ENCODE measurements at places on chromosomes 6 and 20.

- no peak for DNase-seq
Measured at GRCh38 chr6:111716325-111716724, 110.6 kb upstream of the TRAF3IP2 start.

- no peak for DNase-seq
Measured at GRCh38 chr6:31907158-31907813, 5.4 kb upstream of the ZBTB12 start.

DNA sequence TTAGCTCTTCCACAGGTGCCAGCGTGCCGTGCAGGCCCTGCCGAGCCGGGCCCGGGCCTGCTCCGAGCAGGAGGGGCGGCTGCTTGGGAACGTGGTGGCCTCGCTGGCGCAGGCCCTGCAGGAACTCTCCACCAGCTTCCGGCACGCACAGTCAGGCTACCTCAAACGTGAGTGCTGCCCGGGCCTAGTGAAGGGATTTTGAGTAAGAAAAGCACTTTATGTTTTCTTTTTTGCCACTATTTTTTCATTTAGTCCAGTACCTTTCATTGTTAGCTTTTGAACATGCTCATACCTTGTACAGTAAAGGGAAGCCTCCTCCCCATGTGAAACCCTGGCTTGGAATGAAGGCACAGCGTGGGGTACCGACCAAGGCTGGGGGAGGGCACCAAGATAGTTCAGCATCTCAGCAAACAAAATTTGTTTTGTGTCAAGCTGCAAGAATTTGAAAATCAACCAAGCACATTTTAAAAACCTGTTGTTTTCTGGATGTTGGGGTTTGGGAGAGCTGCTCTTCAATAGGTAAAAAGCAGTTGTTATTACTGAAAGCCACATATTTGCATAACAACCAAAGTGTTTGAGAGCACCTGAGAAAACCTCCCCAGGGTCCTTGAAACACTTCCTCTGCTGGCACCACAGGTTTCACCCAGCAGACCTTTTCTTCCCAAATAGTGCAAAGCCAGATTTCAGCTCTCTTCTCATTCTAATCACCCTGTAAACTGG, 18.4 kb downstream of the STX16 start:
- no peak for DNase-seq

- no peak for DNase-seq
Measured at GRCh38 chr6:16781348-16782169, 20.3 kb upstream of the ATXN1 start.

- no peak for DNase-seq
Measured at GRCh38 chr6:37897818-37898515, 78.4 kb downstream of the ZFAND3 start.

GRCh38 chr20:15835811-15836210, 737.4 kb downstream of the KIF16B start:
- DNase-seq = no peak

DNA sequence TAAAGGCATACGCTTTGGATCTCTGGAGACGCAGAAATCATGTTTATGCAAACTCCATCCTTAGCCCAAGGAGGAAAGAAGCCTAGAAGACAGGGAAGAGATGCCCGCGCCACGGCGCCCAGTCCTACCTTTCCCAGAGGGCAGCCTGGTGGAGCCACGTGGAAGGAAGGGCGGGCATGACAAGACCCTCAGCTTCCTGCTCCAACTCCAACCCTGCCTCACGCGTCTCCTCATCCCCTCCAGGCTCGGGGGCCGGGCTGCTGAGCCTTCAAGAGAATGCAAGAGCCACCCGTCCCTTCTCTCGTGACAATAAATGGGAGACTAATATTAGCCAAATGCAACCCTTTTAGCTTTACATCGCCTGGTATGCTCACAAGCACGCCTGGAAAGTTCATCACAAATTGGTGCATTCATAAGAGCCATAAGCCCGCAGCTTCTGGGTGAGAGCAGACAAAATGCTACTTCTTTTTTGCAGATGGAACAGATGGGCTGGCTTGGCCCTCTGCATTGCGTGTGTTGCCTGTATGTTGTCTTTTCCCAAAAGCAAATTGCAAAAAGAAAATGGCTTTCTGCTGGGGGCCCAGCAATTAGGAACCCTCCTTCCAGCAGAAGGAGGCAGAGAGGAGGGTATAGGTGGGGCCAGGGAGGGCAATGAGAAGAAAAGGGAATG, 8.2 kb upstream of the NTSR1 start:
- no peak for DNase-seq

GRCh38 chr6:69994251-69994650, 127.9 kb downstream of the COL19A1 start:
- DNase-seq = no peak

DNA sequence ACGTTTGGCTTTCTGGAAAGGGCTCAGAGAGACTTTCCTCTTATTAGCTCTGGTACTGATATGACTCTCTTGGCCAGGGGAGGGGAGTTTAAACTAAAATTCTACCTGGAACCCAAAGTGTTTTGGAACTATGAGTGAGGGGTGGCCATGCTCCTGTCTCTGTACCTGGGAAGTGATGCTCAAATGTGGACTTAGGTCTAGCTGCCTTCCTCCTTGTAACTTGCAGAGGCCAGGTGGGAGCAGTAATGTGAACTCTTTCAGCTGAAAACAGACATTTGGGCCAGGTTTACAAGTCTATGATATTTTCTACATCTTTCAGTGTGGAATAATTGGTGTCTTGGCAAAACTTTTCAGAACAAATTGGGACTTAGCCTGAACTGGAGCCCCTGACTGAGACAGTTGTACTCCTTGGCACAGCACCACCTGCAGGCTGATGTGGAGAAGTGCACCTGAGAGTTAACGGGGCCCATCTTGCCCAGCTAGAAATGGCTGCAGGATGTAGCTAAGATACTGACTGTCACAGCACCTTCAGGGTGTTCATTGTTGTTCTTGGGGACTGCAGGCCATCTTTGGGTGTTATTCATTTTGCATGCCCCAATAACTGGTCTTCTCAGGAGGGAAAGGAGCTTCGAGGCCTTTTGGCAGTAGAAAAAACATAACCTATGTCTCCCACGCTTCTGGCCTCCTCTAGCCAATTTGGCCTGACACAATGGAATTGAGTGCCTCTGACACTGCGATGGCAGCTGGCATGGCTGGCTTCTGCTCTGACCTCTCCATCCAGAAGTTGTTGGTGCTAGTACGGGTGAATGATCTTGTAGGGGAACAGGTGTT, 37.1 kb downstream of the CD109 start:
- DNase-seq = peak; percentile 58

DNA sequence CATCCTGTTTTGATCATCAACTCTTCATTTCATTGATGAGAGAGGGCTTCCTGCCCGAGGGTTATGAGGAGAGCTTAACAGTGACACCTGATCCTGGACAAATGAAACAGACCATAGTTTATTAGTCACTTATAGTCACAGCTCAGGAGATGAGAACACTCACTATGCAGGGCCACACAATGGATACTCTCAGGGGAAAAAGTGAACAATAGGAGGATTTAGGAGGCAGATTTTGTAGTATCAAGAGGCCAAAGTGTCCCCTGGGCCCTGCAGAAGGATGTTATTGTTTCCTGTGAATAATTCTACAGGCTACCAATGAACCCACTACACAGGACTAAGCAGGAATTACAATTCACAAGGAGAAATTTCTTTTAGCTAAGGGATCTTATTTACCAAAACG, 772.8 kb upstream of the MAN1A1 start:
- no peak for DNase-seq

DNA sequence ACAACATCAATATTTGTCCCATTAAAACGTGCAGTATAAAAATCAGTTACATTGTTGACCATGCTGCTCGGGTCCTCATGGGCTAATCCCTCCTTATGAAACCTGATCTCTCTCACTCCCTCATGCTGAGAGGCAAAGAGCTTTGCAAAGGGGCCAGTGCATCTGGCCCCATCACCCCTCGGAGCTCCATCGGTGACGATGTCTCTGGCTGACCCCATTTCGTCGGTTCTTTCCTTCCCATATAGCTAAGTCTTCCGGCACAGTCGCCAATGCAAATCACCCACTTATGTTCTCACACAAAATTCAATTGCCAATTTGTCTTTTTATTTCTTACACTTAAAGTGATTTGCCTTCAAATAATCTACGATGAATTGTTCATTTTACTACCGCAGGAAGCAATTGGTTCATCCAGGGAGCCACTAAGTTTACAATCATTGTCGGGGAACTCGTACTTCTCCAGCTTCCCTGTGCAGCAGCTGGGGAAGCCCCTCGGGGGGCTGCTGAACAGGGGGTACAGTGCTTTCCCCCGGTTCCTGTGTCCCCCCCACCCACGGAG, 199.8 kb upstream of the CDH4 start:
- no peak for DNase-seq

DNA sequence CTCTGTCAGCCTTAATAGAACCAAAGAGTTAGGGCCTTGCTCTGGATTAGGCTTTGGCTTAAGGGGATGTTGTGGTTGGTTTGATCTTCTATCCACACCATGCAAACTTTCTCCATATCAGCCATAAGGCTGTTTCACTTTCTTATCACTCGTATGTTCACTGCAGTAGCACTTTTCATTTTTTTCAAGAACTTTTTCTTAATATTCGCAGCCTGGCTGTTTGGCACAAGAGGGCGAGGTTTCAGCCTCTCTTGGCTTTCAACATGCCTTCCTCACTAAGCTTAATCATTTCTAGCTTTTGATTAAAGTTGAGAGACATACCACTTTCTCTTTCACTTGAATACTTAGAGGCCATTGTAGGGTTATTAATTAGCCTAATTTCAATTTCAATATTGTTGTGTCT, 193.1 kb downstream of the NRN1 start:
- peak; percentile 13 for DNase-seq

- DNase-seq = no peak
Measured at GRCh38 chr20:14441201-14441600, 103.8 kb upstream of the FLRT3 start.

- no peak for DNase-seq
Measured at GRCh38 chr6:11515763-11516162, 21.8 kb upstream of the TMEM170B start.

DNA sequence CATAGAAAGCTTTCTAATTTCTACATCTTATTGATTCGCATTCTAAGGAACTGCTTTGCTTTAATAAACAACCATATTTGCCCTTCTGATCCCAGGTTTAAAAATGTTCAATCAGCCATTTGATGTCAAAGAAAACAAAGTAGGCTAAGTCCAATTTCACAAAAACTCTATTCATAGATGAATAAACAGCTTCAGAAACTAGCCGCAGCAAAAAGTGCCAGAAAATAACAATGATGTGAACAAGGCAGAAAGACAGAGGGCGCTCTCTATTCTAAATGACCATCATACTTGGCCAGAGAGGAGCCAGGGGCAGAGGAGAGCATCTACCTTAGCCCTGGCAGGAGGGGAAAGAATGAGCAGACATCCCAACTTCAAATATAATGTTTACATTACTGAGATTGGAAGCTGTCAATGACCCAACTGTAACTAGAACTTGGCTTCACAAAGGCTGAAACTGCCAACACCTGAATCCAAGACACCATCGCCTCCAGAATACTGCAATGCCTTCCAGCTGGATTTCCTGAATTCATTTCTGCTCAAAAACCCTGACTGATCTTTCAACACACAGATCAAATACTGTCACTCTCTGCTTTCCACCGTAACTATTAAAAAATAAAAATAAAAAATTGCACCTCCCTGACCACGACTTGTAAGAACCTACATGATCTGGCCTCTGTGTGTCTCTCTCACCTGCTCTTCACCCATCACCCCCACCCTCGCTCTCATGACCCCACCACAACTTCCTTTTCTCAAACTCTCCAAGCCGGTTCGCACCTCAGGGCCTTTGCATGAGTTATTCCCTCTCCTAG, 9.5 kb downstream of the CNKSR3 start:
- no peak for DNase-seq

DNA sequence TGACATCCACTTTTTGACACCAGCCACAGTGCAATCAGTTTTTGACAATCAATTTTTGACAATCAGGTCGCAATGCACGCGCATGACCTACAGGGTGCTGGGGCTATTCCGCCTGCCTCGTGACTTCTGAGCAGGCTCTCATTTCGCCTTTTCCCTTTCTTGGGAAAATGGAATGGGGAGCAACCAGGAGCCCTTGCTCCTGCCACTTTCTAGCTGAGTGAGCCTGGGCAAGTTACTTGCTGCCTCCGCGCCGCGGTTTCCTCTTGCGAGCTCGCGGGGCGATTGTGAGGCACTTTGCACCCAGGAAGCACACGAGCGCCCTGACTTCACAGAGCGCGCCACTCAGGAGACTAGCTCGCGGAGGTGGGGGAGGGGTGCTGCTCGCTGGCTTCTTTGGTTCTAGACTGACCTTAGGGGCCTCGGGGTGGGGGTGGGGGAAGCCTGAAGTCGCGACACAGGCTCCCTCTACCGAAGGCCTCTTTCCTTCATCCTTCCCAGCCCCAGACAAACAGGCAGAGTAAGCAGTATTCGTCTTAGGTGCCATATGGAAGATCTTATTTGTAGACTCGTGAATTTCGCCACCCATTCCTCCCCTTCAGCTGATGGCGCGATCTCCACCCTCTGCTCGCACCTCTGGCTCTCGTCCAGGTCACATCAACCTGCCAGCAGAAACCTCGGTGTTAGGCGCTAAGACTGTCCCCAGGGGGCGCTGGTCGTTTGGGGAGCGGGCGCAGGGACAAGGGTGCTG, 4.6 kb downstream of the TP53TG5 start:
- DNase-seq = peak; percentile 91

DNA sequence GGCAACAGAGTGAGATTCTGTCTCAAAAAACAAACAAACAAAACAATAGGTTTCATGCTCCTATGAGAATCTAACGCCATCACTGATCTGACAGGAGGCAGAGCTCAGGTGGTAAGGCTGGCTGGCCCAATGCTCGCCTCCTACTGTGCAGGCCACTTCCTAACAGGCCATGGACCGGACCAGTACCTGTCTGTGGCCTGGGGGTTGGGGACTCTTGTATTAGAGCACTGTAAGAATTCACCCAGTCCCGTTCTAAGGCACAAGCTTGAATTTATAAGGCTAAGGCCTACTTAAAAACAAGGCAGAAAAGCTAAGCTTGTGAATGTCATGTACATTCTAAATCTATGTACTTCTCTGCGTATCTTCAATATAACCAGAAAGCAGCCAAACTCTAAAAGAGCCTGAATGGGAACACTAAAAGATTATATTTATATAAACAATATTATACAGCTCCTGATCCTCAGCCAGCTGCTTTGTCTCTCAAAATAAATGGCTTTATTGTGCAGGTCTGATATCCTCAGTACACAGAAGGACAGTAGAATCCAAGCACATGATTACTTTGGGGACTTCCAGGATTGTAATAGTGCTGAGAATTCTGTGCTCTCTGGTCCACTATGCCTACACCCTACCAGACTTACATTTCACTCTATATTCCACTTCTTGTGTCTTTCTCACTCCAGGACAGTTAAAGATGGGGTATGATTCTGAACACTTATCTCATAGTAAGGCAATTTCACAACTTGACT, 64.5 kb upstream of the DST start:
- DNase-seq = no peak

DNA sequence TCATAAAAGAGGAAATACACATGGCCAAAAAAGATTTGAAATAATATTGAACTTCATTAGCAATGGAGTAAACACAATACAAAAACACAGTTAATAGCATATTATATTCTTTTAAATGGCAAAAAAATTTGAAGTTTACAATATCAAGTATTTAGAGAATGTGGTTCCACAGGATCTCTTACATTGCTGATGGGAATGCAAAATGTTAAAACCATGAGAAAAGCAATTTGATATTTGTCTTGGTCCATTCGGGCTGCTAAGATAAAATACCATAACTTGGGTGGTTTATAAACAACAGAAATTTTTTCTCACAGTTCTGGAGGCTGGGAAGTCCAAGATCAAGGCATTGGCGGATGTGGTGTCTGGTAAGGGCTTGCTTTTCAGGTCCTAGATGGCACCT, 154.0 kb upstream of the PLN start:
- DNase-seq = no peak
